Stimulated activated CD8-positive, alpha-beta memory T cell treated with anti-CD3 and anti-CD28 coated beads, Interleukin-4, amount 100 ng/mL, for 24 hours (primary cell): ENCODE measurements at places on chromosomes 7 and 10.
A peak's percentile ranks its signal among the peaks of the same experiment; 100 is the strongest.

DNA sequence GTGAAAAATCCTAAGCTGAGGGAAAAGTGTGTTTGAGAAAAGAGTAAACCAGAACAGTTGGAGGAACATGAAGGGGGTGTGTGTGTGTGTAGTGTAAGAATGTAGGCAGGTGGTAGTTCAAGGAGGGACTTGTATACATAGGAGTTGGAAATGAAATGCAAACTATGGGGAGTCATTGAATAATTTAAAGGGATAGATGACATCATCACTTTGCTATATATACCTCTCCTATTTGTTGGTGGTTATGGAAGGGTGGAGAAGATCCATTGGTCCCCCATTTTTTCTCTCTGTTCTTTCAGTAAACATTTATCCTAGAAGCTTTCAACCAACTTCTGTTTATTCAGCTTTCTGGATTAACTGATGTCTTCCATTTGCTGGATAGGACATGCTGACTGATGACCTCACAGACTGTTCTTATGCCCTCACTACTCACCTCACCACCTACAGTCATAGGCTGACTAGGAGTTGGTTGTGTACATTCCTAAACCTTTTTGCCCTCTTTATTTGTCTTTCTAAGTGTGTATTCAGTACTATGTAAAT is 20.8 kb downstream of the PPP1R9A start:
- DNase-seq: no peak

GRCh38 chr7:7416031-7416858 is 119.4 kb downstream of the COL28A1 start:
- no peak for DNase-seq

DNA sequence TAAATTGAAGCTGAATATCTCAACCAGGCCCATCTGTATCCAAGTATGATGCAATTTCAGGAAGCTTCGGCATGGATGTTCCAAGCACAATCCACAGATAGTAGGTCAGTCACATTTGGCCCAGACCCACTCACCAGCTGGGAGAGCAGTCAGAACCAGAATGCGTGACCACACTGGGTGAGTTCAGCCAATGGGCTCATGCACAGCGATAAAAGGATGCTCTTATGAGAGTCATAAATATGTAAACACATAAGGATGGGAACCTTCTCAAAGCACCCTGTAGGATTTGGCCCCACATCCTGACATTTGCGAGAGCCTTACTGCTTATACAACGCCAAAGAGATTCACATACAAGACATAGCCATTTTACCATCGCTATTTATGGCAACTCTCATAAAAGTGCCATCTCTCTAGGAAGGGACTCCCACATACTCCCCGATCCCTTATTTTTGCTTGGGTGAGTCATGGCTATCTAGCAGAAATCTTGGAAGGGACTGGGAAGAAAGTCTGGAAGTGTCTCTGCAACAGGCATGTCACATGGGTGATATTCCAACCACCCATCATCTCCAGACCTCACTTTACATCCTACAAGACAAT is 3.0 kb downstream of the AFAP1L2 start:
- no peak for DNase-seq

DNA sequence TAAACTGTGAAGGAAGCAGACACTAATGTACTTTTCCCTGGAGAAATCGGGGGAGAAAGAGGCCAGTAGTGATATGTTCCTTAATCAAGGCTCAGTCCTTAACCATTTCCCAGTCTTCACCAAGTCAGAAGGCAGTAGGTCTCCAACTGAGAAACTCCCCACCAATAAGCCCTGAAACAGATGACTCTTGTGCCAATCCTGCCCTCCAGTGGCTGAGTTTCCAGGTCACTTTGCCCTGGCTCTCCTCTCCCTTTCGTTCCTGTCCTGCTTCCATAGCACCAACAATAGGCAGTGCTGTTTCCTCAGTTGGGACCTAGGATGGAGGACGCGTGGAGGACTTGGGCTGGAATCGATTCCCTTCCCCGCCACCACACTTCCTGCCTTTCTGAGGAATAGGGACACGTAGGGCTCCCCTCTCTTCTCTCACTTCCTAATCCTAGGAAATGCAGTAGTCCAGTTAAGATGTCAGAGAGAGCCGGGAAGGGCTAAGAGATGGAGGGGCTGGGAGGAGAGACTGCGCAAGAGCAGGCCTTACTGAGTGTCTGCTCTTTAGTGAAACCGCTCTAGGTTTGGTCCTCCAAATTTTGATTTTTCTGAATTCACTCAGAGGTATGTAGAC is 23.4 kb downstream of the ATOH7 start:
- no peak for DNase-seq

DNA sequence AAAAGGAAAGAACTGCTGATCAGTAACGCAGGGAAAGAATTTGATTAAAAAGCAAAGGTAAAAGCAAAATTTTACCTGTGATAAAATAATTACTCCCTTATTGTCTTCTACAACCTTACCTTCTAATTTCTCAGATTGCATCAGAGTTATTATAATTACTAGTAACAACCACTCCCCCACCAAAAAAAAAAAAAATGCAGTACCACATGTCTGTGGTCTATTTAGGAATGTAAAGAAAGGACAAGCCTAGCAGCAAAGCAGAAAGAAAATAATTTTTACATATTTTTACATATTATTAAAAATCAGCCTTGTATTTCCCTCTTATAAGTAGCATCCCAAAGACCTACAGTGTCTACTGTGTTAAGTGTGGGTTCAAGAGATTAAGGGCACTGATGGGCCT is 430.4 kb downstream of the TFEC start:
- no peak for DNase-seq

DNA sequence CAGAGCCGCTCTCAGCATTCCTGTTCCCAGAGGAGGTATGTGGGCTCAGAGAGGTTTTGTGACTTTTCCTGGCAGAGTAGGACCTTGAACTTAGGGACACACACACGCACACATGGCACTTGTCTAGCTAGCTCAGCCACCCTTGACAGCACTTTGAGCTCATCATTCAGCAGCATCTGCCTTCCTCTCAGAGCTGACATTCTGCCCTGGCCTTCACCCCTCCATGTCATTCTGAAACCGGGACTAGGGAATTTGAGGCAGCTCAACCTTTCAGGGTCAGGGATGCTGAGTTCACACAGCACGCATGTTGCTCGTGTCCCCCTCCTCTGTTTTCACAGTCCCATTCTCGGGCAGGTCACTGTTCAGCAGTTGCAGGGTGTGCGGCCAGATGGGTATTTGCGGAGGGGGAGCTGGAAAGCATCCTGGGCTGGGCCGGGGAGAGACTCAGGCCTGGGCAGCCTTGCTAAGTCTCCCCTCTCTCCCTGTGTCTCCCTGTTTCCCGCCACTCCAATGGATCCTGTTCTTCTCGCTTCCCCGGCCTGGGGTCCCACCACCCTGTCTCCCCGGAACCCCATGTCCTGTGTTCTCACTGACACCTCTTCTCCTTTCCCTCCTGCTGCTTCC is 78.0 kb downstream of the COL13A1 start:
- DNase-seq: no peak

- DNase-seq: no peak
Measured at GRCh38 chr10:73625004-73625883, 16.0 kb downstream of the MYOZ1 start.

- peak; percentile 60 for DNase-seq
Measured at GRCh38 chr10:71748671-71749191, 24.6 kb downstream of the VSIR start.

DNA sequence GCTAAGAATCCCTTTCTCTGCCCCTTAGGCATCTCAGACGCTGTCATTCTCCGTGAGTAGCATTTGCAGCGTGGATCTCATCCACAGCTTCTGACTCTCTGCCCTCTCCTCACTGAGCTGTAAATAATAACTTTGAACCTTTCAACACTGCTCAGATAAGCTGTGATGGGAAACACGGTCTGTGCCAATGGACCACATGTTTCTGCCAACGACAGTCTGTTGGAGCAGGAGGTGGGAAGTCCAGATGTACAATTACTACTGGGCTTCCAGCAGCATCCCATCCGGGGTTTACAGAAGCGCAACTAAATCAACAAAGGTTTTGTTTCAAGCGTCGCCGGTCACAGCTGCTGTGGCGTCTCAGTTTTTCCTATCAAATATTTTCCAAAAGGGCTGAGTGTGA is 1110.6 kb downstream of the TYW1 start:
- DNase-seq: no peak

DNA sequence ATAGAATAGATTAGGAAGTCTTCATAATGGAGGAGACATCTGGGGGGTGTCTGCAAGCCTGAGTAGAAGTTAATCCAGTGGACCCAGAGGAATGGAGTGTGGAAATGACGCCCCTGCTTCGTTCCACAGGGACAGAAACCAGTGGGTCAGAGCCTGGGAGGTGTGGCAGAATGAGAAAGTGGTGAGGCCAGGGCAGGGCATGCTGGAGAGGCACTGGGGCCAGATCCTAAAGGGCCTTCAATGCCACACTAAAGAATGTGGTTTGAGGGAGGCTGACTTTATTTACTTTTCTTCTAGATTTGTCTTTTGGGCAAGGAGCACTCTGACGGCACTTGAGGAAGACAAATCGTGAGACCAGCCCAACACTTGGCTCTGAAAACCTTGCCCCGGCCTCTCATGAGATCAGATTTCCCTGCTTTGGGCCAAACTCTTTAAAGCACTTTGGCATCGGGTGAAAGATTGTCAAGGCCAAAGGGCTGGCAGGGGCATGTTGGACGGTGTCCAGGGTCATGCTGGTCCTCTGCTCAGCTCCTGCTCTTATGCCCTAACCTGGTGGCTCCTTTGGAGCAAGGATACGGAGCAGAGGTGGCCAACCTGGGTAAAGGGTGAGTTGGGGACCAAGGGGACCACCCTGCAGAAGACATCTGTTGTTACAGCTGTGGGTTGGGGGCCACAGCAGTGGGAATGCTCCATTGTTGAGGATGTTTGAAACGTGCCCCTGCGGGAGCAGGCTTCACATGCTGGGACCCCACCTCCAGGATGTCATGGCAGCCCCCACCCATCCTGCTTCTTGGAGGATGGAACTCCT is 157.0 kb upstream of the ZMIZ1 start:
- DNase-seq: no peak

GRCh38 chr7:1364068-1364905 is 95.0 kb downstream of the MICALL2 start:
- DNase-seq: no peak

GRCh38 chr7:24665564-24666294 is 91.5 kb downstream of the GSDME start:
- peak; percentile 6 for DNase-seq

- DNase-seq: no peak
Measured at GRCh38 chr7:50268223-50268622, 36.3 kb upstream of the IKZF1 start.

- peak; percentile 8 for DNase-seq
Measured at GRCh38 chr10:3972460-3973301, 187.7 kb upstream of the KLF6 start.

DNA sequence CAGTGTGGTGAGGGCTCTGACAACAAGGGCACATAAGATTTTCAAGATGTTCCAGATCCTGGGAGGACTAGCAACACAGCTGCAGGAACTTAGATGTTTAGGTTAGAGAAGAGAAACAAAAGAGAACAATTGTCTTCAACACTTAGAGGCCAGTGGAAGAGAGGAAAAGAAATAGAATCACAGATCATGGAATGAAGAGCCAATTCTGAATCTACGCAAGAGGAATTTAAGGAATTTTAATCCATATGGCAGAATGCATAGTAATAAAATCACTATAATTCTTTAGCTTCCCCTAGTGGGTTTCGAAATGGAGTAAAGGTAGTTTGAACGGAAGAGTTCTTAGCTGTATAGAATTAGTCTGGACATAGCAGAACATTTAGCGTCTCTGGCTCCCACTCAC is 114.6 kb upstream of the LRRTM3 start:
- no peak for DNase-seq

DNA sequence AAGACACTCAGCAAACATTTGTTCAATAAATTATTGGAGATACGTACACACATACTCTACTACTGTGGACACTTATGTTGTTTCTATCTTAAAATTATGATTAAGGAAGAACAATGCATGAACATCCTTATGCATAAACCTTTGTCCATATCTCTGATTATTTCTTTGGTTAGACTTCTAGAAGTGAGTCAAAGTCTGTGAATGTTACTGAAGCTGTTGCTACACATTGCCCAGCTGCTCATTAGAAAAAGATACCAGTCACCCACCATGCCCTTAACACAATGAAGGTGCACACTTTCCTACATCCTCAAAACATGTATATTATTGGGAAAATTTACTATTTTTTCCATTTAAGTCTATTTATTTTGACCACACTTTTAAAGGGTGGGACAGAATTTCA is 1.4 kb upstream of the CLRN3 start:
- DNase-seq: no peak

DNA sequence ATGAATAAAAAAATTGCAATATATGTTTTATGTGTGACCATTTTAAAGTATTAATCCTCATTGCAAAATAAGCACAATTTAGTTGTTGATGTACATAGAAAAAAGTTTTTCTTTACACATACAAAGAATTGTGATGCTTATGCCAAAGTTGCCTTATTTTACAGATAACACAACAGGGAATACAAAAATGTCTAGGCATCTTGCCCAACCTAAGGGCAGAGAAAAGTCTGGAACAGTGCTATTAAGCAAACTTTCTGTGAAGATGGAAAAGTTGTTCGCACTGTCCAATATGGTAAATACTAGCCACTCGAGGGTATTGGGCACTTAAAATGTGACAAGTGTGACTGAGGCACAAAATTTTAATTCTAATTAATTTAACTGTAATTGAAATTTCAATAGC is 190.2 kb upstream of the HGF start:
- DNase-seq: no peak

DNA sequence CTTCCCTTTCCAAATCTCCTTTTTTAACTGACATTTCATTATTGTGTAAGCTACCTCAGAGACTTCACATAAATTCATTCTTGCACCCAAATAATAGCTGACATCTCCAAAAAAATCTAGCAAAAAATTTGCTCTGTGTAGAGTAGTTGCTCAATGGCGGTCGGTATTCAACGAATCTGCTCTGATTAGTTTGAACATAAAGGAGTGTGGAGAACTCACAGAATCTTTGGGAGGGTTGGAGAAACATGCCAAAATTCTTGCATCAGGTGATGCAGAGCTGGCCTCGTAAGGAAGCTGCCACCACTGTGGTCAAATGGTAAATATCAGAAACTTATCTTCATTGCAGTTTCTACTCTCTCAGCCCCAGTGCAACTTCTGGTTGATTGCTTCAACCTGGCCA is 201.2 kb upstream of the MDFIC start:
- DNase-seq: no peak

GRCh38 chr7:90267263-90267858 is 22.4 kb downstream of the CFAP69 start:
- no peak for DNase-seq

DNA sequence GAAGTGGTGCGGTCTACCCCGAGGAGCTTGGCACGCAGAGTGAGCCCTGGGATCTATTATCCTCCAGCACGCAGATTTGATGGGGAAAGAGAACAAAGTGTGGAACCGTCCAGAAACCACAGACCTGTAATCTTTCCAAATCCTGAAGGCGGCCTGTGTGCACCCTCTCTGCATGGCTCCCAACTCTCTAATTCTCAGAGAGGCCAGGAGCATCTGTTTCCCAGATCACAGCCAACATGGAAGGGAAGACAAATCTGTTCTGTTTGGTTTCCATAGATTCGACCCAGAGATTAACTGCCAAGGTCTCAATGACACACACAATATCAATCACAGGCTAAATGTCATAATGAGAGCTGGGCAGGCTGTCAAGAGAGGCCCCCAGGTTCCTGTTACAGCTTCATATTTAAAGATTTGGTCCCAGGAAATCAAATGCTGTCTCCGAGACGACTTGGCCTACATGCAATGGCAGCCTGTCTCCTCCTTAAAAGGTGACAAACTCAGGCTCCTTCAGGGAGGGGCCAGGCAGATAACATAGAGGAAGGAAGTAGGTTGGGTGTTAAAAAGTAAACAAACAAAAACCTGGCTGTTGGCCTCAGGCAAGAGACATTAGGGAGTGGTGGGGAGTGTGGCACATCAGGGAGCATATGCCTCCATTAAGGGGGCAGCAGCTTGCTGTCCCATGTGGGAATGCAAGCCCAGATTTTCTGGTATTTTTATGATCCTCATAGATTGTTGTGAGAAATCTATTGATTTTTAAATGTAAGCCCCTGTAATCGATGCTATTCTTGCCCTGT is 48.8 kb upstream of the SAMD8 start:
- DNase-seq: no peak
